ENCODE measurements at places on chromosomes 5 and 9.

DNA sequence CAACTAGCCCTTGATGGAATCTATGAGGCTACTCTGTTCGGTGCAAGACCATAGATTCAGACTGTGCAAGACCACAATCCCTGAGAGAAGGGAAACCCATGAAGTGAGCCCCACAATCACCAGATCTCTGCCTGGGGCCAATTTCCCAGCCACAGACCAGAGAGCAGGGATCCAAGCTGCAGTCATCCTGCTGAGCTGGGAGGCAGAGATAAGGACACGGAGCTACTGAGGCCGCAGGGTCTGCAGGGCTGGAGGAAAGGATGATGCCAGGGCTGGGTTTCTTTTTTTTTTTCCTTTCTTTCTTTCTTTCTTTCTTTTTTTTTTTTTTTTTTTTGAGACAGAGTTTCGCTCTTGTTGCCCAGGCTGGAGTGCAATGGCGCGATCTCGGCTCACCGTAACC is 47.7 kb upstream of the FUBP3 start:
- DNase-seq: no peak

GRCh38 chr5:141636106-141636412 is 590 bp downstream of the HDAC3 start:
- DNase-seq: no peak

- no peak for DNase-seq
Observed at GRCh38 chr5:100550531-100551051, 15.4 kb downstream of the FAM174A start.

DNA sequence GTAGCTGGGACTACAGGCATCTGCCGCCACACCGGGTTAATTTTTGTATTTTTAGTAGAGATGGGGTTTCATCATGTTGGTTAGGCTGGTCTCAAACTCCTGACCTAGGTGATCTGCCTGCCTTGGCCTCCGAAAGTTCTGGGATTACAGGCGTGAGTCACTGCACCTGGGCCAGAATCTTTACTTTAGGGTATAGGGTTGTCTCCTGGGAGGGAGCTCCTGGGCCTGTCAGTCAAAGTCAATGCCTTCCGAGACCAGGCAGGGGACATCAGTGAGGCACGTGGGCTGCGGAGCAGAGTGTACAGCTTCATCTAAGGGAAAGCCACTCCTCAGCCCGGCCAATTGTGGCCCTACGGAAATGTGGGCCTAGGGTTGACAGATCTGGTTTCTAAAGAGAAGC is 108.6 kb downstream of the FGF18 start:
- no peak for DNase-seq

- no peak for DNase-seq
Observed at GRCh38 chr5:53358794-53359193, 121.6 kb upstream of the FST start.

GRCh38 chr5:32312197-32312594 is 543 bp downstream of the MTMR12 start:
- peak; percentile 41 for DNase-seq

GRCh38 chr5:146338774-146339714 is at the start of gene POU4F3:
Gene POU4F3, plus strand, starts transcription at chr5:146338839. Its CDS starts 274 bp downstream, at chr5:146339113.
- no peak for DNase-seq

- DNase-seq: no peak
Observed at GRCh38 chr5:133241179-133242092, 189.6 kb downstream of the HSPA4 start.

- no peak for DNase-seq
Observed at GRCh38 chr9:71941060-71941568, 29.7 kb downstream of the C9orf85 start.

GRCh38 chr5:58886315-58887207 is 303.7 kb downstream of the RAB3C start:
- peak; percentile 57 for DNase-seq

GRCh38 chr5:164336276-164336675 is 830.9 kb downstream of the MAT2B start:
- no peak for DNase-seq

- no peak for DNase-seq
Observed at GRCh38 chr9:122100756-122101155, 7.6 kb upstream of the TTLL11 start.

GRCh38 chr9:80866576-80867227 is 822.6 kb downstream of the TLE1 start:
- DNase-seq: no peak

DNA sequence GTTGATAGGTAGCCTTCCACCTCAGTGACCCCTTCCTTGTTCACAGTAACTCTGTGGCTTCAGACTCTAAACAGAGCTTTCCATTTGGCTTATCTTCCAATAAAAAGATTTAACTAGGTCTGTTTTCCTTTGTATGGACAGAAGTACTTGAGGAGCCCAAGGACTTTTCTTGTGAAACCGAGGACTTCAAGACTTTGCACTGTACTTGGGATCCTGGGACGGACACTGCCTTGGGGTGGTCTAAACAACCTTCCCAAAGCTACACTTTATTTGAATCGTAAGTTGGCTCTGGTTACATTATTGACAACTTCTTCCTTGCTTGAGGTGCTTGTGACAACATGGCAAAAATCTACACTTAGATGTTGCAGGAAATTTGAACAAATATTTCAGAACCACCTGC is 39.4 kb downstream of the OSMR start:
- DNase-seq: no peak

- DNase-seq: no peak
Observed at GRCh38 chr9:112059145-112059965, 115.7 kb downstream of the SUSD1 start.

DNA sequence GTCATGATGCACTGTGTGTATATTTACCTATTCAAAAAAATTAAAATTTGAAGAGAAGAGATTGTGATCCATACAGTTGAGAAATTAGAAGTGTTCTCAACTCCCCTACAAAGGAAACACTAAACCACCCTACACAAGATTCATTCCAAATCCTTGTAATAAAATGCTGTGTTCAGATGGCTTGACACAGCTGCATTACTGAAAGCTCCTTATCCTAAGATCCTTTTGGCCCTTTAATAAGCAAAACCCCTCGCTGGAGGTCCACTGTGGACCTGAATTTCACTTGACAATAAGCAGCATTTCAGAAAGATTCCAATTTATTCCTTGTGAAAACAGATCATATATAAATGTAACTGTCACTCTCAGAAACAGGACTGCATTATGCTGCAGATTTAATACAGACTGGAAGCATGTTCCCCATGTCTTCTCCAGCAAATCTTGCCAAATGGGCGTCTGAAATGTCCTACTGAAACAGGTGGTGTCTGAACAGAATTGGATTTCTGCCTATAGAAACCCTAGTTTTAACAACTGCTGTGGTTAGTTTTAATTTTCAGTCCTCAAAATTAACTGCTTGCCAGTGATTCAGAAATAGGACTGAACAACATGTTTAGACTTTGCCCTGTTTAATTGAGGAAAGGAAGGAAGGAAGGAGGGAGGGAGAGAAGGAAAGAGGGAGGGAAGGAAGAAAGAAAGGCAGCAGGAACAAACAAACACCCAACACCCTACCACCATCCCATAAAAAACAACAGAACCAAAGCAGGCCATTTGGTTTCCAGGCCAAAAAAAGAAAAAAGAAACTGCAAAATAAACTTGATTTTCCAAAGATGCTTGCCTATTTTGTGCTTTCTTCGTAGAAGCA is 179.6 kb downstream of the MLLT3 start:
- no peak for DNase-seq

- DNase-seq: no peak
Observed at GRCh38 chr5:143605403-143606005, 202.0 kb upstream of the NR3C1 start.

- no peak for DNase-seq
Observed at GRCh38 chr5:132388244-132389050, 18.9 kb downstream of the SLC22A5 start.

DNA sequence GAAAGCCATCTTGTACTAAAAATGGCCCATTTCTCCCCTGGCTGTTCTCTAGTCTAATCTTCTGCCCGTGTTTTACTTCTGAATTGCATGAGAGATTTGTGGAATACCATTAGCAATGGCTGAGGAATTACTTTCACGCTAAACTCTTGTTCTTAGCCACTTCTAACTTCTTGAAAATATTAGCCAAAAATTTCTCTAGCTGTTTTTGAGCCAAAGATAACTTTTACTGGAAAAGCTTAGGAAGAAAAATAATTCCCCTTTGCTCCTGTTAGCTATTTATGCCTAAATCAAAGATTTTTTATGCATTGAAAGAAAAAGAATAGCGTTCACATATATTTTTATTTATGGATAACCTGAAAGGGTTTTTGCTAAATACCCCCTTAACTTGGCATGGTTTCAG is 287.8 kb downstream of the MTRR start:
- no peak for DNase-seq

DNA sequence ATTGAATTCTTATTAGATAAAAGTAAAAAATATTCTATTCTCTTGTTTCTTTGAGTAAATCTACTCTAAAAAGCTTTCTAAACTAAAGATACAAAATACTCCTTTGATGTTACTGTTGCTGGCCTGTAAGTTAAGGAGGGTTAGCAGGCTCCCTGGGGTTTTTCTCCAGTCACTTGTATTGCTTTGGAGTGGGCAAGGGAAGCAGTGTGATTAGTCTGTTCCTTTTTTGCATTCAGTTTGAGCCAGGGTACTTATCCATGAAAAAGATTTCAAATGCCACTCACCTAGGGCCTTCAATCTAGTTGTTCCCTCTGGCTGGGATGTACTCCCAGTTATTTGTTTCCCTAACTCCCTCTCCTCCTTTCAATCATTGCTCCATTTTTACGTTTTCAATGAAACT is 256.2 kb upstream of the SMC2 start:
- DNase-seq: no peak

DNA sequence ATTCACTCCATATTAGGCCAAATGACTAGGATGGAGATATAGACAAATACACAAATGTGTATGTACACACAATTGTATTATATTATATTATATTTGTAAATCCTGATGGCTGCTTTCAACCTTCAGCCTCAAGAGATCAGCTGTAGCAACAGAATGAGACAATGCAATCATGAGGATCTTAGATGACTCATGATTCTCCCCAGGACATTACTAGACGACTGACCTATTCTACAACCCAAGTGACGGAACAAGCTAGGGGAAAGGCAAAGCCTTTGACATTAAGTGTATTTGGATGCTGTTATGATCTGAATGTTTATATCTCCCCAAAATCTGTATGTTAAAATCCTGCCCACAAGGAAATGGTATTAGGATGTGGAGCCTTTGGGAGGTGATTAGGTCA is 66.5 kb downstream of the COX7C start:
- DNase-seq: no peak

- DNase-seq: no peak
Observed at GRCh38 chr9:133734590-133735414, 3.4 kb downstream of the SARDH start.

- DNase-seq: no peak
Observed at GRCh38 chr9:84439250-84439649, 98.7 kb upstream of the SLC28A3 start.

GRCh38 chr9:4138781-4139180 is 161.1 kb downstream of the GLIS3 start:
- DNase-seq: no peak

Data from stimulated activated CD4-positive, alpha-beta T cell treated with anti-CD3 and anti-CD28 coated beads, Interleukin-4, amount 100 ng/mL, for 1 hour (primary cell).